ENCODE measurements at places on chromosomes 2 and 18.

- peak; percentile 85 for DNase-seq
Observed at GRCh38 chr2:223054193-223054781, 2.3 kb downstream of the KCNE4 start.

GRCh38 chr2:64354857-64355680, 98.9 kb upstream of the LGALSL start:
- peak; percentile 85 for DNase-seq

GRCh38 chr2:12730265-12730664, 13.5 kb downstream of the TRIB2 start:
- DNase-seq = no peak

GRCh38 chr2:127768775-127769479, 42.0 kb downstream of the WDR33 start:
- DNase-seq = no peak

DNA sequence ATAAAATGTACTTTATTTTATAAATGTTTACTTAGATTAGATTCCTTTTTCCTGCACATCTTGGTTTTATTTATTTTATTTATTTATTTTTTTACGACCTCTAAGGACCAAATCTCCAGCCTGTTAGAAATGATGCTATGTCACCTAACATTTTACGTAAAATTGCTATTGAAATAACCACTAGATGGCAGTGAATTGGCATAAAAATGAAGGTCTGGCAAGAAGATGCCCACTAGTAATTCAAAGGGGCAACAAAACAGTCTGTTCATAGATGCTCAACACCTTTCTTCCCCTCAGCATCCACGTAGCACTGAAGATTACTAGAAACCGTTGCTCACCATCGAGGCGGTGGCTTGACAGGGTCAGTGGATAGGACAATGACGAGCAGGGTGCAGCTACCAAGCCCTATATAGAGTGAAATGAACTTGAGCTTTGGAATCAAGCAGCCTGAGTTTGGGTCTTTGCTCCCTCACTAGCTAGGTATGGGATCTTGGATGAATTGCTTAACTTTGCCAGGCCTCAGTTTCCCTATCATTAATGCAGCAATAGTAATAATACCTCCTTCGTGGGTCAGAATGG, 128.7 kb upstream of the L3MBTL4 start:
- DNase-seq = peak; percentile 50

DNA sequence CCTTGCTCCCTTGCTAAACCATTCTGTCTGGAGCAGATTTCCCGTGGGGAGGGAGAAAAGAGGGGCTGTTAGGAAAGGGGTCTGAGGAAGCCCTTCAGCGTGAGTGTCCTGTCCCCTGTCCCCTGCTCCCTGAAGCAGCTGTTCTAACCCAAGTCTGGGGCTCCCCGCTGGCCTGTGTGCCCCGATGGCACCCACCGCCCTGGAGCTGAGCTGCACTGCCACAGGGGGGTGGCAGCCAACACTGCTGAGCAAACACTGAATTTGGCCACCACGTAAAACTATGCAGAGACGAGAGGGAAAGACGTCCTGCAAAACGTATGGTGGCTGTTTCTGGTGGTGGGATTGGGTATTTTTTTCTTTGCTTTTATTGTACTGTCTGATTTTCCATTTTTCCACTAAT, 17.9 kb downstream of the KCNG2 start:
- DNase-seq = no peak

DNA sequence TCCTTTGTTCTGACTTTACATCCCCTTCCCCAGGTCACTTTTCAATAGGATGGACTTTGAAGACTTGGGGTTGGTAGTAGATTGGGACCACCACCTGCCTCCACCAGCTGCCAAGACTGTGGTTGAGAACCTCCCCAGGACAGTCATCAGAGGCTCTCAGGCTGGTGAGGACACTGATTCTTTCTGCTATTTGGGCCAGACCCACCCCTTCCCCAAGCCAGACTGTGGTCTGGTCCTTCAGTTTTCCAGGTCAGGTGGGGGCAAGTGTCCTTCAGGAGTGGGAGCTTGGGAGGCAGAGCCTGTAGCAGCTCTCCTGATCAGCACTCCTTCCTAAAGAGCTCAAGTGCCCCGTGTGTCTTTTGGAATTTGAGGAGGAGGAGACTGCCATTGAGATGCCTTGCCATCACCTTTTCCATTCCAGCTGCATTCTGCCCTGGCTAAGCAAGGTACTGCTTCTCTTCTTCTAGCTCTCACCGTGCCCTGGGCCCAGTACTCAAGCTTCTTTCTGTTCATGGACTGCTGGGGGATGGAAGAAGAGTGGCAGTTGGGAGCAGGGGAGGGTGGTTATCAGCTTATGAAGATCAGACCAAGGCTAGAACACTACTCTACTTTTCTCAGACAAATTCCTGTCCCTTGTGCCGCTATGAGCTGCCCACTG, 1.1 kb downstream of the RNF181 start:
- DNase-seq = no peak

- DNase-seq = peak; percentile 14
Observed at GRCh38 chr2:145595296-145595695, 1075.4 kb upstream of the ZEB2 start.

- DNase-seq = no peak
Observed at GRCh38 chr18:58088691-58089065, 44.7 kb downstream of the NEDD4L start.

DNA sequence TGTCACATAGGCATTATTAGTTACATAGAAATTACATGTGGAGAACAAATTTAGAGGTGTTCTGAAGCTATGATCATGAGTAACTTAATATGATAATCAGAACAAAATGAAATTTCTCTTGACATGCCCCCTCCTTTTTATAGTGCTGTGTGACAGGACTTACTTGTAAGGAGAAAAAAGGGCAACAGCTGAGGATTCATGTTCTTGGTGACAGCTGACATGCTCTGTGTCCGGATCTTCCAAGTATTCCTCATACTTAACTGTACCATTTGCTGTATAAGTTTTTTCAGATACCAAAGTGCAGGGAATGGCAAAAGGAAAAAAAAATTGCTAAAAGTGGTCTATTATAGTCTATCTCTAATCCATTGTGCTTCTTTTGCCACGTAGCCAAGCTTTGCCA, 3.5 kb upstream of the MYL1 start:
- DNase-seq = no peak

DNA sequence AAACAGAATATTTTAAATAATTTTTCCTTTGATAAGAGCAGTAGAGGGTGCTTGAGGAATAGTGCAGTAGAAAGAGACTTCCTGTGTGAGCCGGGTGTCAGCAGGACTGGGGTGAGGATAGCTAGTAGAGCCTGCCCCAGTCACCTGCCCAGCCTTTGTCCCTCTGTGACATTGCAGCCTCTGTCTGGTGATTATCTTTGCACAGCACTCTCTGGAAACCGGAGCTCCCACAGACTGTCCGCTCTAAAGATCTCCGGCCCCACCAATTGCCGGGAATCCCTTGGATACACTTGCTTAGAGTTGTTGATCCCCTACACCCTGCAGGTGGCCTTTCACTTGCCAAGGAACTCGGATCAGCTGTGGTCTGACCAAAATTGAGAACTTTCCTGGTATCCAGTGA, 1081.3 kb upstream of the TMEFF2 start:
- no peak for DNase-seq

DNA sequence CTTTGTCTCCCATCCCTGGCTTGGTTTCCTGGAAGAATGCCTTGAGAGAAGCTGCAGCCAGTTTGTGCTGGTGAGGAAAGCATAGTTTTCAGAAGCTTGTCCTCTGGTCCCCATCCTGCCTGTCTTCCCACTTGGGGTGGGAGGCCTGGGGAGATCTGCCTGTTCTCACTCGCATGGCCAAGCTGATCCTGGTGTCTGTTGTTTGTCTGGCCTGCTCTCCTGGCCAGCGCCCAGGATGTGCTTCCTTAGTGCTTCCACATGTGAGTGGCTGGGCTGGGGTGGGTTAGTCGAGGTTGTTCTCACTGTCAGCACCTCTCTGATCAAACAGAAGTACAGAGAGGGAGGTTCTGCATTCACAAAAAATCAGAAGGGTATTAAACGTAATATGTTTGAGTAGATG, 49.5 kb downstream of the PTPRM start:
- DNase-seq = peak; percentile 64

GRCh38 chr2:137208431-137208891, 443.1 kb downstream of the THSD7B start:
- peak; percentile 44 for DNase-seq

DNA sequence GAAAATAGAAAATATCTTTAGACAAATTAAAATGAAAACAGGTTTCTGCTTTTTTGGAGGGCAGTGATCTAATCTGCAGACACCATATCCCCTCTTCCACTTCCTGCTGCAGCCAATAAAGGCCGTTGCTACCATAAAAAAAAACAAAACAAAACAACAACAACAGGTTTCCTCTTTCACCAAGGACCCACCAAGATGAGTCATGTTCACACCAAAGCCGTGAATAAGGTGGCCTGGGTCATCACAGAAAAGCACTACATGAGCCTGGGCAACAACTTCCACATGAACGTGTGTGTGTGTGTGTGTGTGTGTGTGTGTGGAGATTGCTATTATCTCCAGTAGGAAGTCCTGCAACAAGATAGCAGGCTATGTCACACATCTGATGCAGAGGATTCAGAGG, 24.8 kb upstream of the TFCP2L1 start:
- no peak for DNase-seq

GRCh38 chr2:238005528-238005927, 38.7 kb downstream of the UBE2F start:
- no peak for DNase-seq

DNA sequence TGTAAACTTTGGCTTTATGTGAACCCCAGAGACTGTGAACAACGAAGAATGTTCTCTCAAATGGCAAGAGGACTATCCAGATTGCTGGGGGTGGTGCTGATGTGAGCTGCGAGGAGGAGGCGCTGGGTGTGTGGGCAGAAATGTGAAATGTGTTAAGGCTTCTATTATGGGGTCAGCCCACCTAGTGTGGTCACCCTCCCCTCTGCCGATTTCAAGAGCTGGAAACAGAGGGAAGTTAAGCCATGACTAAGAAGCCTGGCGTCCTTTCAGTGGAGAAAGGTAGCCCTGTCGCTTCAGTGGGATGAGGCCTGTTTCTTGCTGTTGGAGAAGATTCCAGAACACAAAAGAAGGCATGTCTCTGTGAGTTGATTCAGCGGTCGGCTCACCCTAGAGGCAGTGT, 89.0 kb upstream of the KCTD1 start:
- no peak for DNase-seq

DNA sequence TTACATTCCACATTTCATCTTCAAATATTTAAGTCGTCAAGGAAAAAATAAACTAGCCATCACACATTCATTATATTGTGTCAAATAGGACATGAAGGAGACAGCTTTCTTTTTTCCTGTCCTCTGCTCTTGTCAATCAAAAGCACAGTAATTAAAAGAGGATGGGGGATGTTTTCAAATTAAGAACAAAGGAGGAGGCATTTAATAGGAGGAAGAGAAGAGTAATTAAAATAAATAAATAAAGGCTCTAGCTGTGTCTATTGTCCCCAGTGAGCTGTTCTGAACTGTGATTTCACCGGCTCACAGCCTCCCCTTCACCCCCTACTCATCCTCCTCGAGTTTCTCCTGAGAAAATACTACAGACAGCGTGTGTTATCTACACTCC, 1377.1 kb upstream of the PIK3C3 start:
- DNase-seq = no peak

- peak; percentile 22 for DNase-seq
Observed at GRCh38 chr2:8315531-8316165, 366.2 kb upstream of the ID2 start.

DNA sequence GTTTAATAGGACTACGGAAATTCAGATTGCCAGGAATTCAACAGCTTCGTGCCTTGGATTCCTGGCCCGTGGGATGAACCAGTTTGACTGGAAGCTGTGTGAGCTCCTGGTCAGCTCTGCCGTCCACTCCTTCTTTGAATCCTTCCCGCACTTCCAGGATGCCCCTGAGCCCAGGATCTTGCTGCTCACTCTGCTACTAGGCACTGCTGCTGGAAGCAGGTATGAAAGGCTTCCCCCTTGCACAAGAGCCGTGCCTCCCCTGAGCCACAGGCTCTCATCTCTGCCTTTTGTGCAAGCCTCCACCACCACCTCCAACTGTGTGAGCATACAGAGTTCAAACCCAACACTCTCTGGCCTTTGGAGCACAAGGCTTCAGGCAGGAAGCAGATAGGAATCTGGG, 34.9 kb downstream of the EN1 start:
- no peak for DNase-seq

GRCh38 chr18:6595666-6596065, 133.8 kb upstream of the ARHGAP28 start:
- DNase-seq = no peak

DNA sequence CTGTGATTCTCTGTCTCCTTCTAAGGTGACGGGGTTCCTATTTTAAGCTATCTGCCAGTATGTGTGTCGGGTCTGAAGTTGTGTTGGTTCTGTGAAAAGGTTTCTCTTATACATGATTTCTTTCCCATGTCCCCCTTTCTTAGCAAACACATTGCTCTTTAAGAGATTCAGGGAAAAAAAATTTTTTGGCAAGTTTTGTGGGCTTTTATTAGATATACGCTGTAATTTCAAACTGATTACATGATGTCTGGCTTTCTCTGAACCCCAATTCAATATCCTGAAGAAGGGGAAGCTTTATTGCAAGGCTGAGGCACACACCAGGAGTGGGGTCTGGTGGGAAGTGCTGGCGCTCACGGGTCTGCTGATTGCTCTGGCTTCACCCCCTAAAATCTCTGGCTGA, 210.6 kb downstream of the AGPS start:
- no peak for DNase-seq

DNA sequence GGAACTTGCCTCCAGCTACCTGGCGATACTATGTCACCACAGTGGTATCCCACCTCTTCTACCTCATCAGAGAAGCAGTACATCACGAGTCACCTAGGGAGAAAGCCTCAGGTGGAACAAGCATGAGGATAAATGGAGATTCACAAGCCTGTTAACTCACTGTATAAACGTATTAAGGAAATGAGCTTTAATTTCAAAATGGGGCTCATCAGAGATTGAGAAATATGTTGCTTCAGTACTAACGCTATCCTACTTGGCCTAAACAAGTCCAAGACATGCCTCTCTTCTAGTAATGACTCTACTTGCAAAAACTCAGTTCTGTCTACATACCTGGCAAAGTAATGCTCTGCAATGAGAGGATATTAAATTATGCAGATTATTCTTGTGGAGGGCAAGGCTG, 4.3 kb downstream of the SLC39A6 start:
- DNase-seq = no peak

GRCh38 chr2:226037526-226037925, 638.0 kb downstream of the NYAP2 start:
- DNase-seq = no peak

DNA sequence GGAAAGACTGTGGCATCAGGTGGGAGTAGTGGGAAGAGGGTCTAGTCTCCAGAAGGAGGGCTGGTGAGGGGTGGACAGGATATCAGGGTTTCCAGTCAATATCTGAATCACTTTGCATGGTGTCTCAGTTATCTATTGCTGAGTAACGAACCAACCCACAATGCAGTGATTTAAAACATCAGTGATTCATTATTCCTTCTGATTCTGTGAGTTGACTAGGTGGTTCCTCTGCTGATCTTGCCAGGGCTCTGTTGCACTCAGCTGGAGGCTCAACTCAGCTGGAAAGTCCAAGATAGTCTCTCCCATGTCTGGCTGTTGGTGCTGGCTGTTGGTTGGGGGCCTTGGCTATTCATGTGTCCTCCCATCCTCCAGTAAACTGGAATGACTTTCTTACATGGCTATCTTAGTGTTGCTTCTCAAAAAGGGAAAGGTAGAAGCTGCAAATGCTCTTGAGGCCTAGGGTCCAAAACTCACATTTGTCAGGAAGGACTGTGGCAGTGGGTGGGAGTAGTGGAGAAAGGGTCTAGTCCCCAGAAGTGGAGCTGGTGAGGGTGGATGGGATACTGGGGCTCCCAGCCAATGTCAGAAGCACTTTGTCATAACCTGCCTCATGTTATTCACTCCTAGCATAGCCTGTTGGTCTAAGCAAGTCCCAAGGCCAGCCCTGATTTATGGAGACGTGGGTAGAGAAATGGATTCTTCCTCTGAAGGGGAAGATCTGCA, 13.9 kb downstream of the IL1F10 start:
- no peak for DNase-seq
